ENCODE measurements at places on chromosomes 2 and 18. TPM values are rescaled to one million over a fixed set of nuclear protein-coding genes. Genes with fewer than 3 reads are reported as not detected.

Gene HOXD1
- not detected for total RNA-seq

Gene APCDD1
- 0.09 TPM for total RNA-seq

Gene DSC1
- total RNA-seq: not detected

Gene IL36B
- total RNA-seq: not detected

Gene TEX44
- not detected for total RNA-seq

Gene HAAO
- total RNA-seq: 0.46 TPM

All from smooth muscle cell of bladder (primary cell).